ENCODE measurements at places on chromosomes 12 and 14. TPM values are rescaled to one million over a fixed set of nuclear protein-coding genes. Genes with fewer than 3 reads are reported as not detected.

Gene FKBP4
- 112 TPM for polyA plus RNA-seq

Gene AKAP5
- polyA plus RNA-seq = 0.18 TPM

Gene GYS2
- polyA plus RNA-seq = not detected

Gene LIN7A
- 3.0 TPM for polyA plus RNA-seq

Gene OTOGL
- 9.4 TPM for polyA plus RNA-seq

Gene PTPRQ
- polyA plus RNA-seq = not detected

Gene FAIM2
- polyA plus RNA-seq = not detected

Gene DNAJC22
- 1.1 TPM for polyA plus RNA-seq

Gene RD3L
- 0.49 TPM for polyA plus RNA-seq

Gene RGS6
- polyA plus RNA-seq = 0.95 TPM

Gene OR4E2
- polyA plus RNA-seq = not detected

Gene SLC5A8
- polyA plus RNA-seq = not detected

Gene SLCO1C1
- polyA plus RNA-seq = 0.37 TPM

Gene SERPINA4
- polyA plus RNA-seq = not detected

Gene KRT7
- polyA plus RNA-seq = not detected

Gene BCL11B
- 0.57 TPM for polyA plus RNA-seq

Gene CAPZA3
- not detected for polyA plus RNA-seq

Gene DBX2
- polyA plus RNA-seq = not detected

Gene PLBD1
- 9.0 TPM for polyA plus RNA-seq

Gene OTX2
- 0.90 TPM for polyA plus RNA-seq

Gene PTPRR
- polyA plus RNA-seq = not detected
